ENCODE measurements at places on chromosomes 3 and 15.

- no peak for DNase-seq
Measured at GRCh38 chr3:142929109-142929508, 34.4 kb downstream of the PAQR9 start.

DNA sequence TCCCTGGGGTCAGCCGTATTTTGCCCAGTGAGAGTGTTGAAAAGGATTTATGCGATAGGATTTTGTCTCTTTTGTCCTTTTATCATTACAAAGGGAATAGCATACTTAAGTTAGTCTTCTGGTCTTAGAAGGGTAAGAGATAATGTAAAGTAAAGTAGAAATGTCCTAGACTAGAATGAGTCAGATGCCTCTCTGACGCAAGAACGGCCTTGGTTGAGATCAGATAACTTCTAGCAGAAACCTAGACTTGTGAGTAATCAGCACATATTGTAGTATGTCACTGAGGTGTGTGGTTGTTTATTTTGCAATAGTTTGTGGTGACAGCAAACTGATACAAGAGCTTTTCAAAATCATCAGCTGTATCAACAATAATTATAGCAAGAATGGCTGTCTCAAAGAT lies 866.1 kb downstream of the NSUN3 start:
- no peak for DNase-seq

- DNase-seq, result no peak
Measured at GRCh38 chr3:22565393-22565792, 637.7 kb upstream of the UBE2E2 start.

DNA sequence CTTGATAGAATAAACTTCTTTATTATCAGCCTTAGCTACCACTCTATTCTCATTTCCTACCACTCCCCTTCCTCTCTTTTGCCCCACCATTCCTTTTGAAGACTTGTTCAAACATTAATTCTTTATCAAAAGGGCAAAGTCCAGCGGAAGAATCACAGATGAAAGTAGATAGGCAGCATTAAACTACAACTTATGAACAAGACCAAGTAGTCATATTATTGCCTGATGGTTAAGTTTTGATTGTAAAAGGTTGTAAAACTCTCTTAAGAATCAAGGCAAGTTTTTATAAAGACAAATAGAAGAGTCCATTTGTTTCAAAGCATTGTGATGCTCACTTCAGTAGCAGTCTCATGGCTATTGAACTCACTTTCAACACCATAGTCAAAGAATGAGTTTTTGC lies 22.4 kb upstream of the TGFBR2 start:
- no peak for DNase-seq

GRCh38 chr3:88668180-88668579 lies 439.2 kb upstream of the EPHA3 start:
- no peak for DNase-seq

- no peak for DNase-seq
Measured at GRCh38 chr3:13608969-13609725, 60.2 kb downstream of the FBLN2 start.

GRCh38 chr15:79849789-79850188 lies 47.0 kb downstream of the MTHFS start:
- no peak for DNase-seq

DNA sequence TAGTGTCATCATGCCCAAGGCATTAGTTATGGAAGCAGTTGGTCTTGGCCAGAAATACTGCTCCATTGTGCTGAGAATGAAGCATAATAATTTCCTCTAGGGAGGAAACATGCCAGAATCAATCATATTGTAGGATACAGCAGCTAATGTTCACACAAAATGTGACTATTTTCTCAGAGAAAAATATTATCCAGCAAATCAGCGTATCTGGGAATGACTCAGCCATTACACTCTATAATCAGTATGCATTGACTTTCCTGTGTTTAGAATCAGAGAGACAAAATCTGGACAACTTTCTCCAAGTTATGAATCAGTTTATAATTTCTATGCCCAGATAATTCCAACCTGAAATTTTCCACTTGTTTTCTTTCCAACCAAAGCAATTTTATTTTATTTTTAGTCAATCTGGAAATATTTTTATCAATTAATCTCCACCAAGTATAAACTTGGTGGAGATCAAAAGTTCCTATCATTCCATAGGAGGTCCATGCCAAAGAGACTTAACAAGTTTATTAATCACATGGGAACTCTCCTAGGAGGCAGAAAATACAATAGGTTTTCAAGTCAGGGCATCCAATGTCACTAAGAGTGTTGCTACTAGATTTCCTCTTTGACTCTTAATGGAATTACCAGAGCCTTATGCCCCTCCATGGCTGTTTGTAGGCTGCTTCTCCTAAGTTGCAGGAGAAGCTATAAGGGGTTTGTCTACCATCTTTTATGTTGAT lies 36.4 kb downstream of the SUCNR1 start:
- no peak for DNase-seq

DNA sequence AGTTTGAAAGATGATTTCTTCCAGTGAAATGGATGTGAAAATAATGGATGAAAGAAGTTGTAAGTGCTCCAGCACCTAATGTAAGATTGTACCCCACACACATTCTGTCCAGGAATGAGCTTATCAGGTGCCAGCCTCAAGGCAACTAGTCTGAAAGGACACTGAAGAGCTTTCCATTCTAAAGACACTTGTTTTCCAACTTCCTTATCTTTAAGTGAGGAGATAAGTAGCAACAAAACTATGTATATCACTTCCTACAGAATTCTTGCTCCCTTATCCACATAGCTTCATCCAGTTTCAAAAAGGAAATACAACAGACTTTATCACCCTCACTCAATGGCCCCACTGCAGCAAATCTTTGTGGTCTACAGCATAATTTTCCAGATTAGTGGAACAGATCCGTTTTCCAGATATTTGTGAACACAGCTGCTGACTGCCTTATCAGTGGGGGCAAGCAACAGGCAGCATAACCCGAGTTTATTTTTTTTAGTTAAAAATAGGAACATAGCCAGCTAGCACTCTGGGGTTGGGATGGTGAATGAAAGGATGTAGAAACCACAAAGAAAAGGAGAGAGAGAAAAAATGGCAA lies 60.6 kb downstream of the CD200R1L start:
- no peak for DNase-seq

- DNase-seq, result no peak
Measured at GRCh38 chr3:152589644-152590043, 245.3 kb upstream of the P2RY1 start.

- no peak for DNase-seq
Measured at GRCh38 chr3:10149226-10149625, 7.6 kb downstream of the VHL start.

DNA sequence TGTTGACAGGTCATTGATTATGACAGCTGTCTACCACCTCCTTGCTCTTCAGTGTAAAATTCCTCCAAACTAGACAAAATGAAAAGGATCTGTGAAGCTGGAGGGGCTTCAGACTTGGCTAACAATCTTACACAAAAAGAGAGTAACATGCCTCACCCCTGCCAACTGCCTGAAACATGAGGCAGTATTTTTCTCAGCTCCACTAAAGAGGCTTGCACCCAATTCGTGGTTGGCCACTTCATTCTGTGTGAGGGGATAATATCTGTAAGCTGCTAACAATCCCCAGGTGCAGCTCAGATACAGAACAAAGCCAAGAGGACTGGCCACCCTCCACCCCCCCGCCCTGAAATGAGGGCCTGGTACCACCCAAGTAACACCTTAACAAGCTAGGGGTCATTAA lies 2.8 kb downstream of the MB21D2 start:
- peak; percentile 51 for DNase-seq

GRCh38 chr3:48411041-48411588 lies 18.8 kb downstream of the PLXNB1 start:
- no peak for DNase-seq

DNA sequence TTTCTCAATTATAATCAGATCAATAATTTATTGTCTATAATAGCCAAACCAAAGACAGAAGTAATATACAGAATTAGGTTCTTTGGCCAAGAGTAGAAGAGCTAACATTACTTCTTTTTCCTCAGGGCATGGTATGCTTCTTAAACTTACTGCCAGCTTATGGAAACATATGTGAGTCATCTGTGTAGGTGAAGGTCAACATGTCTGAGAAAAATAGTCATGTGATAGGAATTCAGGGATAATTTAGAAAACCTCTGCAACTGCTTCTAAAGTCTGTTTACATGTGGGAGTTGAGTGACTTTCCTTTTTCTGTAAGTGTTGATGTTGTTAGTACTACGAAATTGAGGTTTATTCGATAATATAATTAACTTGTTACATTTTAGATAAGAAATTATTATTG lies 19.2 kb upstream of the MAP6D1 start:
- no peak for DNase-seq

DNA sequence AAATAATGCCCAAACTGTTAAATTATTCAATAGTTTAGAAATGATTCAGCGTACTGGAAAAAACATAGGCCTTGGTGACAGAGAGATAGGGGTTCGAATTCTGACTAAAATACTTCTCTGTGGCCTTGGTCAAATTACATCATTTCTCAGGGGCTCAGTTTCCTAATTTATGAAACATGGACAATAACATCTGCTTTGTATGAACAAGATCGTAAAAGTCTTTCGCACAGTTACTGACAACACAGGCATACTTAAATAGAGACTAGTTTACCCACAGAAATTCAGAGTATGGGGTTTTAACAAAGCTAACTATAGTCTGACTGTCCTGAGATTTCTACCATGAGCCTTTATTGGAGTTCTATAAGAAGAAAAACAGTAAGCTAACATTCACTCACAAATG lies 440.4 kb downstream of the FHIT start:
- DNase-seq, result no peak

- DNase-seq, result no peak
Measured at GRCh38 chr3:45994419-45995235, 997 bp downstream of the FYCO1 start.

DNA sequence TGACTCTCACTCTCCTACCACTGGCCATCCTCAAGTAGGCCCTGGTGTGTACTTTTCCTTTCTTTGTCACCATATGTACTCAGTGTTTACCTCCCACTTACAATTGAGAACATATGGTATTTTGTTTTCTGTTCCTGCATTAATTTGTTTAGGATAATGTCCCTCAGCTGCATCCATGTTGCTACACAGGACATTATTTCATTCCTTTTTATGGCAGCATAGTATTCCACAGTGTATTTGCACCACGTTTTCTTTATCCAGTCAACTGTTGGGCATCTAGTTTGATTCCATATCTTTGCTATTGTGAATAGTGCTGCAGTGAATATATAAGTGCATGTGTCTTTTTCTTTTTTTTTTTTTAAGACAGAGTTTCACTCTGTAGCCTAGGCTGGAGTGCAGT lies 126.2 kb downstream of the GALK2 start:
- DNase-seq, result no peak

GRCh38 chr15:92421976-92422375 lies 28.3 kb downstream of the ST8SIA2 start:
- no peak for DNase-seq

GRCh38 chr3:64083575-64083974 lies 60.3 kb upstream of the PSMD6 start:
- no peak for DNase-seq

DNA sequence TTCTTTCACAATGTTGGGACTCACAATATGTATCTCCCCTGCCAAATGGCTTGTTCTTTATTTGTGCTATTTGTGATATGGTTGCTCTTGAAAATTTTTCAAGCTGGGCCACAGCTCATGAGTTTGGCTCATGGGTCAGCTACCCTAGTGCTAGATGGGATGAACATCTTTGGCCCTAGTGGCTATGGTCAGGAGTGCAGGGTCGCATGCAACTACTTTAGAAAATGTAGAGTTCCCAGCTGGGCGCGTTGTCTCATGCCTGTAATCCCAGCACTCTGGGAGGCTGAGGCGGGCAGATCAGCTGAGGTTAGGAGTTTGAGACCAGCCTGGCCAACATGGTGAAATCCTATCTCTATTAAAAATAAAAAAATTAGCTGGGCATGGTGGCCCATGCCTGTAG lies 55.8 kb downstream of the POLR2M start:
- no peak for DNase-seq
